ENCODE measurements at places on chromosomes 1 and 21.

- no peak for DNase-seq
Measured at GRCh38 chr1:5554111-5554510, 438.1 kb downstream of the NPHP4 start.

- DNase-seq, result no peak
Measured at GRCh38 chr21:36463991-36464390, 15.9 kb downstream of the CLDN14 start.

DNA sequence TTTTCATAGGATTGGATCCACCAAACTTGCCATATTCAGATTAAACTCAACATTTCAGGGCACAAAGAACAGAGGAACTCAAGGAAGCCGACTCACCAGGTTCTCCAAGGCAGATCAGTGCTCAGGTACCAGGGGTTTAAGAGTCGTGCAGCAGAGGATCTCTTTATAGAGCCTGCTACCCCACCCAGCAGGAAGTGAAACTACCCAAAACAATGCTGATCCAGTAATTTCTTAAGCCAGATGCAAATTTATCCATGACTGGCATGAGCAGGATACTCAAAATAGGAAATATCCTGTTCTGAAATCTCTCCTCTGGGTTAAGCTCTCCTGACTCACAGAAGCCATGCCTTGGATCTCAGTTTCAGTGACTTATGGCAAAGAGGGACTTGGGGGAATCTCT is at the start of gene SPRR2A:
SPRR2A (minus strand) TSS at position 138 of the 400 bp plus-strand sequence. CDS start 777 bp downstream, outside the sequence.
- peak; percentile 1 for DNase-seq

- DNase-seq, result peak; percentile 66
Measured at GRCh38 chr1:28640766-28641165, 2.1 kb downstream of the TAF12 start.

GRCh38 chr1:207313131-207313530 is 8.3 kb upstream of the CD55 start:
- DNase-seq, result no peak

DNA sequence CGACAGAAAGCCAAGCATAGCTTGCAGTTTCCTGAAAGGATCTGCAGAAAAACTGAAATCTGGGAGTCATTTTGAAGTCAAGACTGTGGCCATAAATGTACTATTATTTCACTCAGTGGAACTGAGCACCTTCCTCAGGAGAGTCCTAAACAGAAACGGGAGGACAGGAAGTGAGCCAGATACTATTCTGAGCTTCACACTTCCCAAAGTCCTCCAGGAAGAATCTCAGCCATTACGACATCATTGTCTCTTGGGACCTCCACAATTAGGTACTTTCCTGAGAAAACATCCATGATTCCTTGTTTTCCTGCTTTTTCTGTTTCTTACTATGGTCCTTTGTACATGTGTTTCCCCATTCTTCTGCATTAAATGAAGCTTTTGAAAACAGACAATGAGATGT is 299.2 kb upstream of the USP25 start:
- no peak for DNase-seq

- DNase-seq, result peak; percentile 81
Measured at GRCh38 chr1:37682334-37682987, 9.9 kb upstream of the CDCA8 start.

- DNase-seq, result no peak
Measured at GRCh38 chr1:10515301-10515975, 40.7 kb downstream of the PEX14 start.

GRCh38 chr1:2004856-2005255 is 1.3 kb upstream of the CFAP74 start:
- DNase-seq, result no peak

DNA sequence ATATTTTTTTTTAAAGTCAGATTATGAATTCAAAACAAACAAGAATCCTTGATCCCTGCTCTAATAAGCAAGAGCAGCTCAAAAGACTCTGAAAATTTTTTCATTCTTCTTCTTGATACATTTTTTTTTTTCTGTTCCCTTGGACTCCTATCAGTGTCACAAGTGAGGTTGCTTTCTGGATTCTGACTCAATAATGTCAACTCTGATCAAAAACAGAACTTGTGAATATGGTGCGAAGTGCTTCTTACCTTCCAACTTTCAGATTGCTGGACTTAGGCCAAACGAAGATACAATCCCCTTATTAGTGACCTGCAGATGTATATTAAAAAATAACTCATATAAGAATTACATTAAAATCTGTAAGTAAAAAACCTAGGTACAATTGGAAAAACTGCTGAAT is 136.1 kb downstream of the GPATCH2 start:
- no peak for DNase-seq

- DNase-seq, result no peak
Measured at GRCh38 chr1:8955406-8955805, 9.7 kb downstream of the CA6 start.

Data from OCI-LY7 (cell line).